ENCODE measurements at places on chromosomes 16 and 17. TPM values are rescaled to one million over a fixed set of nuclear protein-coding genes. Genes with fewer than 3 reads are reported as not detected.

OR1F1 gene
- not detected for total RNA-seq

CA7 gene
- not detected for total RNA-seq

UMOD gene
- not detected for total RNA-seq

ZPBP2 gene
- not detected for total RNA-seq

APRT gene
- total RNA-seq = 311 TPM

All from HCT116 (cell line).